ENCODE measurements at places on chromosomes 5 and 9.

DNA sequence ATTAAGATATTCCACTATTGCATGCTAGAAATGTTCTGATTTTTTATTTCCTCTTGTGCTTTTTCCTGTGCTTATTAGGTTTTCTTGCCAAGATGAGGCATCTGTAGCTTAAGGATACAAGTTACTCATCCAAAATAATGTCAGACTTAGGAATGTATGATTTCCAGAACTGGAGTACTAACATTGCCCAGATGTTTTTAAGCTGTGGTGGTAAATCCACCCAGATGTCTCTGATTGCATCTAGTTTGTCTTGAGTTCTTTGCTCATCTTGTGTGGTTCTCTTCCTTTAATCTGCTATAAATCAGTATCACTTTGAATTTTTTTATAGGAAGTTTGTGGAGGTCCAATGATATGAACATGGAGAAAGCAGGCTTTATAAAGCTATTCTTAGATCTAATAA lies 337.5 kb upstream of the ZNF608 start:
- DNase-seq = no peak

DNA sequence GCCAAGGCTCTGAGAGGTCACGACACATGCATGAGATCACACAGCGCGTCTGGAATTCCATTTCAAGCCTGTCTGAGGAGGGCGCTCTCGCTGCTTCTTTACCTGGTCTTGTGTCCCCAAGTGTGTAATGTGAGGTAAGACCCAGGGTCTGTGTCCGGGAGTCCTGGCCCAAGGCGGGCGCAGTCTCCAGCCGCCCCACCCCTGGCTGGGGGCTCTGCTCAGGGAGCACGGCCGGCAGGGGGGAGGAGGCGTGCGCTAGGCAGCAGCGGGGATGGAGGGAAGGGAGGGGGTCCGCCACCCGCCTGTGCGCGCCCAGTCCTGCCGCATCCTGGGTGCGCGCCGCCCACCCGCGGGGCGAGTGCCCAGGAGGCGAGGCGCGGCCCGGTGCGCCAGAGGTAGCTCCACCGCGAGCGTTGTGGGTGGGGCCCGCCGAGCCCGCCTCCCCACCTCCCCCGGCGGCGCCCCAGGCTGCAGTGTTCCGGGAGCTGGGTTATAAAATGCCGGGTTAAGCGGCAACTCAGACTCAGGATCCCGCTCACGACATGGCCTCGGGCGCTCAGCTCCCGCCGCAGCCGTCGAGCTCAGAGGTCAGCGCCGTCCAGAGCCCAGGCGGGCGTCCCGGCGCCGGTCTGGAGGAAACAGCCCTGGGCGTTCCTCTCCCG lies at the start of gene CCNI2:
Gene CCNI2, plus strand, starts transcription at position 473 of the 662 bp plus-strand sequence. Its CDS starts 70 bp downstream, at position 543.
- DNase-seq = no peak

DNA sequence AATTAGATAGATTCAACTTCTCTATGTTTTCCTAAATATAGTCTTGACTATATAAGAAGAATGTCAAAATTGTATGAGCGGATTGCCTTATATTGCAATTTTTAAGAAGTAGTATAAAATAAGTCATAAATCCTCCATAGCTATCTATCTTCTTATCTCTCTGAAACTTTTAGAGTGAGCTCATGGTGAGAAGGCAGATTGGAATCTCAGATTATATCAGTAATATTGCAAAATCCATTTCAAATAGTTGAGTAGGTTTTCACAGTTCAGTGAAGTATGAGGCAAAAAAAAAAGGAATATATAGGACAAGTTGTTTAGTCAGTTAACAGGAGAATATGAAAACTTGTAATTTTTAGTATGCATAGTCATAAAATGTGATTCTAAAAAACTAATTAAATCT lies 156.4 kb downstream of the FAM174A start:
- DNase-seq = no peak

DNA sequence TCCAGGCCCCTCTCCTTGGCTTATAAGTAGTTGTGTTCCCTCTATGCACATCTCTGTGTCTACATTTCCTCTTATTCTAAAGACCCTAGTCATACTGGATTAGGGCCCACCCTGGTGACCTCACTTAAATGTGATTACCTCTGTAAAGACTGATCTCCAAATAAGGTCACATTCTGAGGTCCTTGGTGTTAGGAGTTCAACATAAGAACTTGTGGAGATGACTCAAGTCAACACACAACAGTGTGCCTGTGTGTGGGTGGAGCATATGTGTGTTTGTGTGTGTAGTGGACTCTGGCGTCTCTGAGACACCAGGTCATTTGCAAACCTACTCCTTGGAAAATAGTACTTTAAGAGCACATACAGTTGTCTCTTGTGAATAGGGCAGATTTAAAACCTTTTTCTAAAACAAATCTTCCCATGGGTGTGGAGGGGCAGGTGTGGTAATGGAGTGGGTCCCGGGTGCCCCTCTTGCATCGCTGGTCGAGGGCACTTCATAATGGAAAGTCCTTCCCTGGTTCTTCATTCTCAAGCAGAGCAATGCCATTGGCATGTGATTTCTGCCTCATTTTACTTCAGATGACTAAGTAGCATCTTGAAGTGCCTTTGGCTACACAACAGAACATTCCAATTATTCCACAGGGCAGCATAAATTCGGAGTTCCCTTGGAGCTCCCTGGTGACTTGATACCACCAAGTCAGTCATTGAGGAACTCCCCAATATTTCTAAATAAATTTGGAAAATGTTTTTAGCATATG lies 84.4 kb downstream of the C9orf152 start:
- no peak for DNase-seq

DNA sequence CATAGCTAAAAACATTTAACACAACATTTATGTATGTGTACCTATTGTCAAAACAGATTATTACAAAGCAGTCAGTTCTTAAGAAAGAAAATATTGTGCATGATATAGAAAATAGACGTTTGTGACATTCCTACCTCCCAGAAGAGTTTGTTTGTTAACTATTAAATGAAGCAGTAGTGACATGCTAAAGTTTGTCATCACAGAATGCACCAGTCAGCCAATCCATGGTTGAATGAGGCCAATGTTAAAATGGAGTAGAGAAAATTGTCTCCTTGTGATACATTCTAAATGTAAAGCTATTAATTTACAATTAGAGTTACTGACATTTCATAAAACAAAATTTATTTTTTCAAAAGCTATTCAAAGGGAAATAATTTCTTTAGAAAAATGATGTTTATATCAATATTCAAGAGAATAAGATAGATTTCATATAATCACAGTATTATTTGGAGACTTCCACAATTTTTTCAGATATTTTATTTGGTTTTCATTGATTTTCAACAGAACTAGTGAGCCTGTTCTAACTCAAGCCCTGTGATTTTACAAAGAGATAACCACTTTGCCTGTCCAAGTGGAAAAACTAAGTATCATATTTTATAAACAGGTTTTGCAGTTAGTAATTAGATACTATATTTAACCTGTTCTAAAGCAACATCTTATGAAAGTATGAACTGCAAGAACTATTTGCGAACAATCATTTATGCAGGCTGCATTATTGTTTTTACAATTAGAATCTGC lies 176.8 kb downstream of the ISL1 start:
- DNase-seq = no peak

GRCh38 chr5:30041291-30041690 lies 1152.2 kb upstream of the CDH6 start:
- DNase-seq = no peak

DNA sequence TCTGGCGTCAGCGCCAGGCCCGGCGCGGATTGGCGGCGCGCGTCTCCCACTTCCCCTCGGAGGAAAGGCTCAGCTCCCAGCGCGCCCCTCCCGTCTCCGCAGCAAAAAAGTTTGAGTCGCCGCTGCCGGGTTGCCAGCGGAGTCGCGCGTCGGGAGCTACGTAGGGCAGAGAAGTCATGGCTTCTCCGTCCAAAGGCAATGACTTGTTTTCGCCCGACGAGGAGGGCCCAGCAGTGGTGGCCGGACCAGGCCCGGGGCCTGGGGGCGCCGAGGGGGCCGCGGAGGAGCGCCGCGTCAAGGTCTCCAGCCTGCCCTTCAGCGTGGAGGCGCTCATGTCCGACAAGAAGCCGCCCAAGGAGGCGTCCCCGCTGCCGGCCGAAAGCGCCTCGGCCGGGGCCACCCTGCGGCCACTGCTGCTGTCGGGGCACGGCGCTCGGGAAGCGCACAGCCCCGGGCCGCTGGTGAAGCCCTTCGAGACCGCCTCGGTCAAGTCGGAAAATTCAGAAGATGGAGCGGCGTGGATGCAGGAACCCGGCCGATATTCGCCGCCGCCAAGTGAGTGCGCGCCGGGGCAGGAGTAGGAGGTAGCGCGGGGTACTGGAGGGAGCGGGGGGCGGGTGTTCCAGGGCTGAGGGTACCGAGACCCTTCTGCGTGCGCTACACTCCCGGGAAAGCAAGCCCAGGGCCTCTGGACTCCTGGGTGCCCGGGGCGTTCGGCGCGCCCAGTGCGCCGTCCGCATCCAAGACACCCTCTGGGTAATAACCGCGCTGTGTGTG lies at the start of gene MSX2:
Gene MSX2, plus strand, starts transcription at position 99 of the 777 bp plus-strand sequence. Its CDS starts 78 bp downstream, at position 177.
- peak; percentile 13 for DNase-seq

- no peak for DNase-seq
Measured at GRCh38 chr5:176528301-176528700, 8.9 kb downstream of the RNF44 start.

GRCh38 chr5:122401976-122402725 lies 90.1 kb downstream of the SNCAIP start:
- peak; percentile 48 for DNase-seq

GRCh38 chr5:1257841-1258240 lies 32.7 kb downstream of the SLC6A18 start:
- DNase-seq = no peak

- no peak for DNase-seq
Measured at GRCh38 chr9:111147041-111147440, 108.8 kb upstream of the LPAR1 start.

Measured in DMS 273 treated with DMSO at 0.1 percent for 48 hours (cell line).